ENCODE measurements at places on chromosomes 2 and 18.

GRCh38 chr18:51171223-51171622 lies 26.3 kb downstream of the MEX3C start:
- DNase-seq: no peak

GRCh38 chr2:144320491-144320890 lies 199.4 kb downstream of the ZEB2 start:
- peak; percentile 32 for DNase-seq

- no peak for DNase-seq
Observed at GRCh38 chr18:61833978-61834377, 58.8 kb downstream of the RNF152 start.

GRCh38 chr2:135651717-135652116 lies 89.9 kb upstream of the UBXN4 start:
- DNase-seq: no peak

DNA sequence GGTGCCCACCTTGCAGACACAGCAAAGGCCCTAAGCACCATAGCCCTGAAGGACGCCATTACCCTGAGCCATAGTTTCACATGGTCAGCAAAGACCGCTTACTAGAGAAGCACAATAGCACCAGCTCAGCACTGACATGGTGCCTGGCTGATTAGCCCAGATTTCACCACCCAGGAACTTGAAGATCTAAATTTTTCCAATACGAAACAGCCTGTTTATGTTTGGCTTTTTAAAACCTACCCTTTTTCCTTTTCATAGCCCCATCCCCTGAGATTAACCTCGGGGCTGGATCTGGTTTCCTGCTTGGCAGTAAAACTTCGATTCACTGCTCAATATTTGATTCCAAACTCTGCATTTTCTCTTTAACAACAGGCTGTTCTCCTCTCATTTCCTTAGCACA lies 158.5 kb upstream of the PID1 start:
- no peak for DNase-seq

GRCh38 chr18:8367217-8367988 lies 241.8 kb upstream of the RAB12 start:
- no peak for DNase-seq

DNA sequence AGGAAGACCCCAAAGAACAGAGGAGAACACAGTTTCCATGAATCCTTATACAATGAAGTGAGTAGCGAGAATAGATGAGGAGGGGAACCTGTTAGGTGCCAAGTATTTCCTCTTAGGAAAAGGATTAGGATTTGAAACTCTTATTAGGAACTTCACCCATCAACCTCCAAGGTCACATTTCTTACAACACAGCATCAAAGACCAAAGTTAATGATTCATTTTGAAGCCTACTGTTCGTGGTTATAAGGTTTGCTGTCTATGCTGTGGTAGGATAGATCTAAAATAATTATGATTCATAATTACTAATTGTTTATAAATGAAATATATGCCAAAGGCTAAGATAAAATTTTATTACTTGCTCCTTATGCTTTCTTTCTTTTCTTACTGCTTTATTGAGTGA lies 6.1 kb downstream of the CFAP221 start:
- DNase-seq: no peak

DNA sequence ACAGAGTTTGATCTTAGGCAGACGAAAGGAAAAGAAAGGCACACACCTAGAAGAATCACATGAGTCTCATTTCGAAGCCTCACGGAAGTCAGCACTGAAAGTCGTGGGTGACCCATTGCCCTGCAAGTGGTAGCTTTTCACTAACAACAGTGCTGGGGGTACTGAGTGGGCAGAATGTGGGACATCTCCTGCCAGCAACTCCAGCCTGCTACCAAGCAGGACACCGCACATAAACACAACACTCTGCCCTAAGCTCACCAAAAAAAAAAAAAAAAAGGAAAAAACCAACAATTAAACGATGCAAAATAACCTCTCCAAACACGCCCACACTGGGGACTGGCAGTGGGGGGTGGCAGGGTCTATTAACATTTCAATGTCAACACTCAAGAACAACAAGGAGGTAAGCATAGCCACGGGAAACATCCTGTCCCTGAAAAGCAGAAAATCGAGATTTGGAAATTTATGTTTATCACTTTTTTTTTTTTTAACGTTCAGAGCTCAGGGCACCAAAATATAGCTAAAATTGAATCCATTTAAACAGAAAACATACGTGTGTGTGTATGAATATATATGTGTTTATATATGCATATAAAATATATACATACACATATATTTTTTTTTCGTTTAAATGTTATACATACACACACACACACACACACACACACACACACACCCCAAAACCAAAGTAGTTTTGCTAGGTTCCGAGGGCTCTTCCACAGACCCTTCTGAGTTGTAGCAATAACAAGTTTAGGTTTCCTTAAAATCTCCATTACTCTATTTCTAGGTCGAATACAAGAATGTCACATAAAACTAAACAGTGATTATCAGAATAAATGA lies 2.2 kb downstream of the INO80D start:
- DNase-seq: no peak

DNA sequence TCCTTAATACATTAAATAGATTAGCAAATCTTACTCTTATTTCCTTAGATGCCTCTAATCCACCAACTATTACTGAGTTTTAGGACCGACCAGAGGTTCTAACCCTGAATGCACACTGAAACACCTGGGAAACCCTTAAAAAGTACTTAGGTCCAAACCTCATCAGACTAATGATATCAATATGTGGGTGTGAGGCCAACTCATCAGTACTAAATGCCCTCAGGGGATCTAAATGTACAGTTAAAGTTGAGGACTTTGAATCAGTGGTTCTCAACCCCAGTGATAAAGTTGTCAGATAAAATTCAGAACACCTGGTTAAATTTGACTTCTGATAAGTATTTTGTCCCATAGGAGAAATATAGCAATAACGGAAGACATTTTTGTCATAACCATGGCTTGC lies 20.9 kb downstream of the MMADHC start:
- DNase-seq: no peak

GRCh38 chr2:32249731-32250236 lies 14.9 kb downstream of the NLRC4 start:
- no peak for DNase-seq

DNA sequence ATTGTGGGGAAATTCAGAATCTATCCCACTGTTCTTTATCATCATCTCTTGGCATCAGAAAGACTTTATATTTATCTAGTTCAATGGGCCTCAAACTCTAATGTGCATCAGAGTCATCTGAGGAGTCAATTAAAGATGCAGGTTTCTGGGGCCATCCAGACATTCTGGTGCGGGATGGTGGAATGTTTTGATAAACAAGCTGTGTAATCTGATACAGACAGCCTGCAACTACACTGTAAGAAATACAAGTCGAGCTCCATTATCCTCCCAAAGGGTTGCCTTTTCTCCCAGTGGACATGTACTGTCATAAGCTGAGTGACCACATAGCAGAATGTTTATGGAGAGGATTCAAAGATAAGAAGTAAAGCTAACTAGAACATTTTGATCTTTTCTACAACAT lies 515.3 kb upstream of the DCC start:
- DNase-seq: no peak

DNA sequence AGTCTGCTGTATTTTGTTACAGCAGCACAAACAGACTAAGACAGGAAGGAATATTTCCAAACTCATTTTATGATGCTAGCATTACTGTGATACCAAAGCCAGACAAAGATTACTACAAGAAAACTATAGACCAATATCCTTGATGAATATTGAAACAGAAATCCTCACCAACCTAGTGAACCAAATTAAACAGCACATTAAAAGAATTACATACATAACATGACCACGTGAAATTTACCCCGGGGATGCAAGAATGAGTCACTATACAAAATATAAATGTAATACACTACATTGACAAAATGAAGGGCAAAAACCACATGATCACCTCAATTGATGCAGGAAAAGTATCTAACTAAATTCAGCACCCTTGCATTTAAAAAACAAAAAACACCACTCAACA lies 112.6 kb downstream of the CHN1 start:
- DNase-seq: no peak

DNA sequence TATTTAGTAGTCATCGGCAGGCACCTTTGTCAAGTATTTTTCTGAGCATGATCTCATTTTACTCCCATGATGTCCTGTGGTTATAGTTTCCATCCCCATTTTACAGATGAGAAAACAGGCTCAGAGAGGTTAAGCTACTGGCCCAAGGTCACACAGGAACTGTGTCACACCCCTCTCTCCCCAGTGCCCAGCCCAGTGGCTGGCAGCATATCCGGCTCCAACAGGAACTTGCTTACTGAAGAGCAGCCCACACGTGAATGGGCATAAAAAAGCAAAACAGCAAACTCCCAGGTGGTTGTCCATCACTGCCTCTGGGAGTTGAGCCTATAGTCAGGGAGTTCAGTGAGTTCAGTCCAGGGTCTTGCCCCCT lies 8.3 kb upstream of the KLF11 start:
- DNase-seq: no peak

- DNase-seq: no peak
Observed at GRCh38 chr2:118062048-118062447, 26.2 kb upstream of the INSIG2 start.

GRCh38 chr2:18771212-18771611 lies 181.8 kb upstream of the NT5C1B start:
- no peak for DNase-seq

DNA sequence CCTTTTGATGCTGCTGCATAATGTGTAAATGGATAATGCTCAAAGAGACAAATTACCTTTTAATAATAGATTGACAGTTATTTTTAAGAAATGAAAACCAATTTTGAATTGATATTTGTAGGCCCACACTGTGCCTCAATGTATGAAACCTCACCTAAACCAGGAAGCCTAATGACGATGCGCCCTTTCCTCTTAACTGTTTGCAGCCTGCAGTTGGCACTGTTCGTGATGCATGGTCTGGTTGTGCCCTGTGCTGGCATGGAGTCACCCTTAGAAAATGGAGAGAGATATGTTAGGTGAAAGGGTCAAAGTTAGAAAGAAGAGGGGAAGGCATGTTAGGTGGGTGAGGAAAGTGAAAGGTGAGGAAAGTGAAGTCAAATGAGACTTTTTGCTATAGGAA lies 390.2 kb downstream of the PTPRM start:
- no peak for DNase-seq

DNA sequence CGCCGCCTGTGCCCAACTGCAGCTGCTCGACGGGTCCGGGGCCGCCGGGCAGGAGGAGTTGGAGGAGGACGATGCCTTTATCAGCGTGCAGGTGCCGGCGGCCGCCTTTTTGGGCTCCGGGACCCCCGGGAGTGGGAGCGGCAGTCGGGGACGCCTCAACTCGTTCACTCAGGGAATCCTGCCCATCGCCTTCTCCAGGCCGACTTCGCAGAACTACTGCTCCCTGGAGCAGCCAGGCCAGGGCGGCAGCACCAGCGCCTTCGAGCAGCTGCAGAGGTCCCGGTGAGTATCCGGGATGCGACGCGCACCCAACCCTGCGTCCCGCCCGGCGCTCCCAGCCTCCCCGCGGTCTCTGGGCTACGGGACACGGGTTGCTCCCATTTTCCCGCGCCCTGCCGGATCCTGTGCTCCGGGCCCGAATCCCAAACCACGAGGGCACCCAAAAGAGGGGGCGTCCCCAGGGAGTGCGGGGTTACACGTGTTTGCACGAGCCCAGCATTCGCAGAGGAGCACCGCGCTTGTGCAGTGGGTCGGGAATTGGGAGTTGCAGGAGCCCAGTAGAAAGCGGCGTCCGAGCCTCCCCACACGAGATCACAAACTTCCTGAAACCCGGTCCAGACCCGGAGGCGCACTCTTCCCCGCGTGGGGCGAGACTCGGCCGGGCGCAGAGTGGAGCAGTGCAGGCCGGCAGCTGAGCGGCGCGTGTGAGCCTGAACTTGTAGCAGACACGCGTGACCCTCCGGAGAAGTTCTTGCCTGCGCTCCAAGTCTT lies 1.2 kb downstream of the CABLES1 start:
- DNase-seq: no peak

GRCh38 chr2:159093497-159093896 lies 125.1 kb downstream of the TANC1 start:
- DNase-seq: no peak
